ENCODE measurements at places on chromosomes 2 and 18.

GRCh38 chr2:985317-985898 is 34.8 kb downstream of the SNTG2 start:
- DNase-seq = no peak

GRCh38 chr2:232349546-232349945 is 29.0 kb upstream of the ALPP start:
- DNase-seq = no peak

DNA sequence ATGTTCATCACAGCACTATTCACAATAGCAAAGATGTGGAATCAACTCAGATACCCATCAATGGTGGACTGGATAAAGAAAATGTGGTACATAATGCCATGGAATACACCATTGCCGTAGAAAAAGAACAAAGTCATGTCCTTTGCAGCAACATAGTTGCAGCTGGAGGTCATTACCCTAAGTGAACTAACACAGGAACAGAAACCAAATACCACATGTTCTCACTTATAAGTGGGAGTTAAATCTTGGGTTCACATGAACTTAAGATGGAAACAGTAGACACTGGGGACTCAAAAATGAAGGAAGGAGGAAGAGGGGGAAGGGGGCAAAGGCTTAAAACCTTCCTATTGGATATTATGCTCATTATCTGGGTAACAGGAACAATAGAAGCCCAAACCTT is 228.1 kb upstream of the RAB6C start:
- DNase-seq = no peak

DNA sequence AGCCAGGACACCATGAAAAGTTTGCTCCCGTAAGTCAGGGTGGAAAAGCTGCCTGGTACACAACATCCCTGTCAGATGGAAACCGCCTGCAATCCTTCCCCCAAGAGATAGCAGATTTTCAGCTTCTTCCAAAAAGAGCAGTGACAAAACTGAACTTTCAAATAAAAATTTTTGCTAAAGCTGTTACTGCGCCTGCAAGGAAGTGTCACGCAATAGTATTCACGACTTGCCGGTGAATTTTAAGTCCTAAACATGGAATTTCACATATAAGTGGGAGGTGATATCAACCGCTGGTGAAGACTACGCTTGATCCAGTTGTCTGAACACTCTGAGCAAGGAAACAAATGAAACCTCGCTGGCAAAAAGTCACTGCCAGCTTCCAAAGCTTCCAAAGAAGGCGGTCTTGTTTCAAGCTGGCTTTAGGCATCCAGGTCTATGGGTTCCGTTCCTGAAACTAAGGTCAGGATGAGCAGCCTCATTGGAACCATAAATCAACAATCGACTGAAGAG is 2.8 kb downstream of the COL6A3 start:
- no peak for DNase-seq

DNA sequence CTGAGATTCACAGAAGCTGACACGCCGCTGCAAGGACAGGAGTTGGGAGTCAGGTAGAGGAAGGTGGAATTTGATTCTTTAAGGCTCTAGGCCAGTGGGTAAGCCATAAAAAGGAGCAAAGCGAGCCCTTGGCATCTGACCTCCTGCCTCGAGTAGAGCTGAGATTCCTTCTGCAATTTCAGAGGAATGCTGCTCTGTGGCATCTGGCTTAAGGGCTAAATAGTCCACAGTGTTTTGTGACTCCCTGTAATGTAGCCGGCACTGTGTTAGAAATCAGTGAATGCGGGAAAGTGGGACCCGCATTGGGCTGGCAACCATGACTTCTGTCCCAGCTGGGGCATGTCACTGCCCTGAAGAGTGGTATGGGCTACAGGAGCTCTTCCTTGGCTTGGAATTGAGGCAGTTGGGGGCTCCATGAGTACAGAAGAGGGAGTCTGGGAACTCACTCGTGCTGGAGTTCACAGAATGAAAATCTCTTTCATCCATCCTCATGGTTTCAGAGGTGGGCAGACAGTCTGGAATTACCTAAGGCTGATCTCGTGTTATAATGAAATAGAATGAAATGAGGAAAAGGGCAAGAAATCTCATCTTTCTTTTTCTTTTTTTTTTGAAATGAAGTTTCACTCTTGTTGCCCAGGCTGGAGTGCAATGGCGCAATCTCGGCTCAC is 12.7 kb upstream of the MYCN start:
- DNase-seq = no peak

GRCh38 chr2:112020561-112020960 is 34.5 kb upstream of the TMEM87B start:
- no peak for DNase-seq

DNA sequence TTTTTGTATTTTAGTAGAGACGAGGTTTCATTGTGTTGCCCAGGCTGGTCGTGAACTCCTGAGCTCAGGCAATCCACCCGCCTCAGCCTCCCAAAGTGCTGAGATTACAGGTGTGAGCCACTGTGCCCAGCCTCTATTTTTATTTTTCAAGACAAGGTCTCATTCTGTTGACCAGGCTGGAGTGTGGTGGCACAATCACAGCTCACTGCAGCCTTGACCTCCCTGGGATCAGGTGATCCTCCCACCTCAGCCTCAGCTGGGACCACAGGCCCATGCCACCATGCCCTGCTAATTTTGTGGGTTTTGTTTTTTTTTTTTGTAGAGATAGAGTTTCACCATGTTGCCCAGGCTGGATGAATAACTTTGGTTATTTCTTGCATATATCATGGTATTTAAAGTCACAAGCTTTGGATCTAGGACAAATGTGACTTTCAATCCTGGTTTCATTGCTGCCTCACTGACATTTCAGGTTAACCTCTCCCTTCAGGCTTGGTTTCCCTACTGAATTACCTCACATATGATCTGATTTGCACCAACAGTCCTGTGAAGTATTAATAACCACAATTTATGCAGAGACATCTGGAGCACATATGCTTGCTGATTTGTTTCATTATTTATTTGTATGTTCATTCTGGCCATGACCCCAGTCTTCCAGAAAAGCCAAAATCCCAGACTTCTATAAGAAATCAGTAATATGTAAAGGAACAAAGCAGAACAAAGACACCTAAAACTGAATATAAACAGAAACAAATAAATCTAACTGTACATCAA is 17.5 kb upstream of the RAB31 start:
- DNase-seq = no peak

DNA sequence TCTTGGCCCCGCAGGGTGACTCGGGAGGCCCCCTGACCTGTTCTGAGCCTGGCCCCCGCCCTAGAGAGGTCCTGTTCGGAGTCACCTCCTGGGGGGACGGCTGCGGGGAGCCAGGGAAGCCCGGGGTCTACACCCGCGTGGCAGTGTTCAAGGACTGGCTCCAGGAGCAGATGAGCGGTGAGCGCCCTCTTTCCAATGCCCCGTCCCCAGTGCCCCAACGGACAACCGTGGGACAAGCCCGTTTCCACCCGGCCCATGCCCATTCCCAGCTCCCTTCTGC is 2.6 kb upstream of the CHRND start:
- DNase-seq = no peak

- DNase-seq = no peak
Observed at GRCh38 chr2:34851804-34852203, 1252.7 kb upstream of the FAM98A start.

GRCh38 chr2:240398661-240399267 is 36.7 kb upstream of the GPC1 start:
- no peak for DNase-seq

- no peak for DNase-seq
Observed at GRCh38 chr2:1518867-1519530, 105.7 kb downstream of the TPO start.

DNA sequence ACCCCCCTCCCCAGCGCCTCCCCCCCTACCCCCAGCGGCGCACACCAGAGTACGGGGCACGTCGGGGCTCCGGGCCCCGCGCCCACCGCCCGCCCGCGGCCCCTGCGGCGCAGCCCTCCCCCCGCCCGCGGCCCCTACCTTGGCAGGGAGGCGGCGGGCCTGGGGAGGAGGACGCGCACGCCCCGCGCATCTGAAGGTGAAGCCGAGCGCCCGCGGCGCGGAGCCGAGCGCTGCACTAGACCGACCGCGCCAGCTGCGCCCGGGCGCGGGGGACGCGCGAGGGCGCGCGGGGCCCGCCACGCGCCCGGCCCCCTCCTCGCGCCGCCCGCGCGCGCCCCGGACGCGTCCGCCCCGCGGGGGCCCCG is at the start of gene ZNF516:
Gene ZNF516, minus strand, starts transcription at position 237 of the 365 bp plus-strand sequence. CDS start 52,188 bp downstream, outside the sequence.
- DNase-seq = no peak

GRCh38 chr2:62306751-62307468 is 111.0 kb downstream of the B3GNT2 start:
- peak; percentile 23 for DNase-seq

GRCh38 chr2:6526093-6526824 is 339.4 kb downstream of the CMPK2 start:
- DNase-seq = no peak

- DNase-seq = no peak
Observed at GRCh38 chr2:131827481-131828163, 299.9 kb downstream of the CCDC74A start.

- DNase-seq = no peak
Observed at GRCh38 chr2:46632349-46632748, 153.0 kb downstream of the TMEM247 start.

DNA sequence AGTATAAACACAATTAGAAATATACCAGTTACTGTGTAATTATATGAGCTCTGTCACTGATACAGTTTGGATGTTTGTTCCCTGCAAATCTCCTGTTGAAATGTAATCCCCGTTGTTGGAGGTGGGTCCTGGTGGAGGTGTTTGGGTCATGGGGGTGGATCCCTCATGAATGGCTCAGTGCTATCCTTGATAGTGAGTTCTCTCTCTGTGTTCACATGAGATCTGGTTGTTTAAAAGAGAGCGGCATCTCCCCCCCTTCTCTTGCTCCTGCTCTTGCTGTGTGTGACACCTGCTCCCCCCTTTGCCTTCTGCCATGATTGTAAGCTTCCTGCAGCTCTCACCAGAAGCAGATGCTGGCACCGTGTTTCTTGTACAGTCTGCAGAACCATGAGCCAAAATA is 24.1 kb downstream of the MTX2 start:
- DNase-seq = no peak

DNA sequence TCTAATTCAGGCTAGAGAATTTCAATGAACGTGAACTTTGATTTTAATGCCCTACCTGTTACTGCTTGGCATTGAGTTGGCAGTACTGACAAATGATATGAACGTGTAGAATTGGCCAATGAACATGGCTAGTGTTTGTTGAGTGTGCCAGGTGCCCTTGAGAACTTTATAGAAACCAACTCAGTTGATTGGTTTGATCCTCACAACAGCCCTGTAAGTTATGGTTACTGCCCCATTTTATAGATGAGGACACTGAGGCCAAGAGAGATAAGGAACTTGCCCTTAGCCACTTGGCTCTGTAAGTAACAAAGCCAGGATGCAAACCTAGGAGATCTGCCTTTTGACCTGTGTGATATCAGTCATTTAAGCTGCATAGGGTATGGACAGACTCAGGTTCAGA is 275.7 kb downstream of the NEDD4L start:
- no peak for DNase-seq

- DNase-seq = no peak
Observed at GRCh38 chr2:95019572-95019971, 5.9 kb upstream of the MAL start.

GRCh38 chr18:28382215-28382879 is 205.4 kb upstream of the CDH2 start:
- DNase-seq = no peak
